ENCODE measurements at places on chromosomes 4 and X.

DNA sequence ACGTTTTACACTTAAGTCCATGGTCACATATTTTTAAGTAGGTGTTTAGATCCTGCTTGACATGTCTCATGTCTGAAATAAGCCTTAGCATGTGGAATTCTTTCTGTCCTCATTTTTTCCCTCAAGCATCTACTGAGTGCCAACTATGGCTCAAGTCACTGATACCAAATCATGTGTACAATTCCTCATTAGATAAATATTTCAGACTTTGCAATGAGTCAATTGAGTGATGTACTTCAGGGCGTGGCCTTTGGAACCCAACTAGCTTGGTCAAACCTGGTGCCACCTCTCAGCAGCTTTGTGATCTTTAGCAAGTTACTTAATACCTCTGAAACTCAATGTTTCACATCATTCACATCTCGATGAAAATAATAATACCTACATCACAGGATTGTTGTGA lies 12.6 kb upstream of the JADE1 start:
- no peak for DNase-seq

- DNase-seq: no peak
These were observed 13.4 kb downstream of the EVC start for GRCh38 chr4:5724377-5724776.

- no peak for DNase-seq
These were observed 85.4 kb upstream of the RAPGEF2 start for GRCh38 chr4:159017323-159018026.

GRCh38 chrX:148540671-148541583 lies 40.5 kb downstream of the AFF2 start:
- DNase-seq: no peak

DNA sequence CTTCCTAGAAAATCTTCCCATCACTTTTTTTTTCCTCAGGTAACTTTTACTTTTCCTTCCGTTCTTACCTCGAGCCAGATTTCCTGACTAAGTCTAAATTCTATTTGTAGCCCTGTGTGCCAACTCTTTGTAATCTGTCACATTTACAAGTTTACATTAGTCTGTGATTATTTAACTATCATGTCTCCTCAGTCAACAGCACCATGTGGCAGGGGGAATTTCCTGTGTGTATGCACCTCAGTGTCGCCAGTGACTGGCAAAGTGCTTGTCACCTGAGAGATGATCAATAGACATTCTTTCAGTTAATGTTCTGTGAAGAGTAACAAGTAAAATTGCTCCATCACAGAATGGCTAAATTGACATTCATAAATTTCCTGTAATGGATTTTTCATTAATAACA lies 468.5 kb downstream of the PDGFC start:
- DNase-seq: no peak

Measured in IMR-90 (cell line).